ENCODE measurements at places on chromosomes 2 and 18.
A peak's percentile ranks its signal among the peaks of the same experiment; 100 is the strongest.

DNA sequence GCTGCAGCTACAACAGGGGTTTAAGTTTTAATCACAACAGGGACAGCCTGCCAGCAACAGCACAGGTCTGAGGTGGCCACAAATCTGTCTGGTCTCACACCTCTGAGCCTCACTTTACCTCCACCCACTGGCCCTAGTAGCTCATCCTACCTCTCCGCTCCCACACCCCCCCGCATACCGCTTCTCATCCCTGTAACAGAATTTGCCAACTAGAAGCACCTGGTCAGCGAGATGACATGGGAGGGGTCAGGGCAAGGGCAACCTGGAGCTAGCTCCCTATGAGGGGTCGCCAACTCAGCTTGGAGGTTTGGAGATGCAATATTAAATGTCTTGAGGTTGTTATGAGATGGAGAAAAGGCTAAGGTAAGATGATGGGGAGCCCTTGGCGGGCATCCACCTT is 7.5 kb downstream of the CATIP start:
- DNase-seq = no peak

DNA sequence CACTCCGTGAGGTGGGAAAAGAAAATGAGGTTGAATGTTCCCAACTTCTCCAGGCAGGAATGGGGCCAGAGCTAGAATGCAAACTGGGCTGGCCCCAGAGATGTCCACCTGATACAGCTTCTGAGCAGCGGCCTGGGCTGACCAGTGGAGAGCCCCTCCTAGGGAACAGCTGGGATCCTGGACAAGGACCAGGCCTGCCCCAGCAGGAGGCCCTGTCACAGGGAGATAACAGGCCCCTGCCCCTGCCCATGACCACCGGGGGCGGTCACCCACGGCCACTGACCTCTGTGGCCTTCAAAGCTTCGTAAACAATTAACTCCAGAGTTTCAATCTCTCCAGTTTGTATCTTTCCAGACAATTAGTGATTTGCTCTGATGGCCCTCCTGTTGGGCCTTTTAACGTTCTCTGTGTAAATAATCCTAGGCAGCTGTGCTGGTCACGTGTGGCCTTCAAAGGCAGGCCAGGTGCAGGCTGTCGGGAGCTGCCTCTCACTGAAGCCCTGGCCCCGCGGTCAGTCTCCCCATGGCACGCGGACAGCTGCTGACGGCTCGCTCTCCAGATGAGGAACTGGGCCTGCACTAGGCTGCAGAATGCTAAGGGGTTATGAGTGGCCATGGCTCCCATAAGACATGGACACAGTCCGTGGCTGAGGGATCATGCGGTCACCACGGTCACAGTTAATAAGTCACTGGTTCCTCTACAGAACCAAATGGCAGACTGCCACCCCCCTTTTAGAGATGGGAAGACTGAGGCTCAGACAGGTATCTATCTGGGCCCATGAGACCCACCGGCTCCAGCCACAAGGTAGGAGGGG is 9.2 kb downstream of the HS6ST1 start:
- DNase-seq = peak; percentile 10

DNA sequence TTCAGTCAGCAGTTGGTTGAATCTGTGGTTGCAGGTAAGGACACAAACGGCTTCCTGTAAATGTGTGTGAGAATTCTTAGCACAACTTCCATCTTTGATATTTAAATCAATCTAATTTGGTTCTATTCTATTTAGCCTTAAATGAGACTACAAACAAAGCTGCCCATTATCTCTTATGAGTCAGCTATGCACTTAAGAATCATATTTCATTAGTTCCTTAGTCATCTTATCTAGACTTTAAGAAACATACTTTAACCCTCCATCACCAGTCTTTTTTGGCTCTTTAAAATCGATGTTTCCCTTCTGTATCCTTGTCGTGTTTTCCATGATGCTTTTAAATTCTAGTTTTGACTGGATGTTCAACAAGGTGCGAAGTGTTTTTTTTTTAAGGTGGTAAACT is 114.4 kb upstream of the TMEM200C start:
- DNase-seq = no peak

DNA sequence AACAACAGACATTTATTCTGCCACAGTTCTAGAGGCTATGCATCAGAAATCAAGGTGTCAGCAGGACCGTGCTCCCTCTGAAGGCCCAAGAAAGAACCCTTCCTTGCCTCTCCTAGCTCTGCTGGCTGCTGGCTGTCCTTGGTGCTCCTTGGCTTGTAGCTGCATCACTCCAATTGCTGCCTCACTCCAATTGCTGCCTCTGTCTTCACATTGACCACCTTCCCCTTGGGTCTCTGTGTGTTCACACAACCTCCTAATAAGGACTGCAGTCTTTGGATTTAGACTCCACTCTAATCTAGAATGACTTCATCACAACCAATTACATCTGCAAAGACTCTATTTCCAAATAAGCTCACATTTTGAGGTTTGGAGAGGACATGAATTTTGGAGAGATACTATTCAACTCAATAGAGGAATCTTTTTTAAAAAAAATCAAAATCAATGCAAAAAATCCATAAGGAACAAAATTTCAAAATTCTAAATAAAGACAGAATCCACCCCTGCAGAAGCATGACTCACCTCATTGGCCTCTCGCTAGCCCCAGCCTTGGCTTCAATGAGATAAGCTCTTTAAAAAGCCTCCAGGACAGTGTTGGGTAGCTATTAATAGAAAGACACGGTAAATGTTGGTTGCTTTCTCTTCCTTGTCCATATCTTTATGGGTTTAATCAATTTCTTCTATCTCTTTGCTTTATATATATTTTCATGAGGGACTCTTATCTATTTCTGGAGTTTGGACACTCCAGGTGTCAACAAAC is 267.6 kb upstream of the MGAT5 start:
- DNase-seq = no peak

DNA sequence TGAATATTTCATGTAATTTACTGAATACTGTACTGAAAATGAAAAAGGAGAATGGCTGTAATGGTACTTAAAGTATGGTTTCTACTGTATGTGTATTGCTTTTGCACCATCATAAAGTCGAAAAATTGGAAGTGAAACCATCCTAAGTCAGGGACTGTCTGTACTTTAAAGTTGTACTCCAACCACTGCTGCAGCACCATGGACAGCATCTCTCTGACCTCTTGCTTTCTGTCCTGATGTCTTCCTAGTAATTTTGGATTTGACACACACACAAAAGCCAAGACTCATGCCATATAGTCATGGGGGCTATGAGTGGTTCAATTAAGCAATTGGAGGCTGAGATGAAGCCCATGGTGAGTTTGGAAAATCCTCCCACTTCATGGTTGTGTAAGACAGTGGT is 256.3 kb upstream of the PKDCC start:
- DNase-seq = peak; percentile 2

DNA sequence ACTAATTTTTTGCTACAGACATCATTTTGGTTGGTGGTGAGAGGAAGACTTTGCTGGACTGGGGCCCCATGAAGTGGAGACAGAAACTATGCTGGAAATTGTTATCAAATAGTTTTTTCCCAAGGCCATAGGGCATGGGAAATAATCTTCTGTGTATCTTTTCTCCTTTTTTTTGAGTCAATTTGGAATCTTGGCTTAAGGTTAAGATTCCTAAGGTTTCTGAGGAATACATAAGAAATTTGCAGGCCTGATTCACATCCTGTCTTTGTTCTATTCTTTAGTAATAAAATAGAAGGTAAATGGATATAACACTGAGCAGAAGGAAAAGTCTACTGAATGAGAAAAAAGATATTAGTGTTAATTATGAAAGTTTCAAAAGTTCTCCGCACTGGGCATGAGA is 16.6 kb downstream of the SMC6 start:
- no peak for DNase-seq

DNA sequence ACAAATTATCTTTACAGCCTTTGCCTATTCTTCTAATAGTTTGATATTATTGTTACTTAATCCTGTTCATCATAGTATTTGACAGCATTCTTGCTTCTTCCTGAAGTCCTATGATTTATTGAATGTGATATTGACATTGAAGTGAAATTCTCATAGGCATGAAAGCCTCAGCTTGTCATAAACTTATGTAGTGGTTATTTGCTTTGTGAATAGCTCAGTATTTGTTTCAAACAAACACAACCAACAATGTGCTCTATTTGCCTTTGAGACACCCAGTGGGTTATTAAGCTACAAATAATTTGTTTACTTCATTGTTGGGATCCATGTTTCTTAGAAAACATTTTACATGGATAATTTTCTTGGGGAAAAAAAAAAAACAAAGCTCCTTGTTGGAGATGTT is 57.2 kb downstream of the TTC39C start:
- no peak for DNase-seq

DNA sequence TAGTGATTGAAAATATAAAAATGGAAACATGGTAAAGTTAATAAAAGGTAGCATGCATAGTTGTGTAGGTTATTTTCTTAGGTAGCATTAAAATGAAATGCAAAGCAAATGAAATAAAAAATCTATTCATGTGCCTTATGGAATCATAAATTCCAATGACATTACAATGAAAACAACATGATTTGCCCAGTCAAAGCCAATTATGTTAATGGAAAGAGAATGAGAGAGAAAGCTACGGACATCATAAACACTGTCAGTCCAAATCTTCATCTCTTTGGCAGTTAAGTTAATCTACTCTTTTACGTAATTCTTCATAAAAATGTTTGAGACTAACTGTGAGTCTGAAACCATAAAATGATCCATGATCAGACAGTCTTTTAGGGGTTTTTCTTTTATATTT is 636.7 kb upstream of the SYT4 start:
- no peak for DNase-seq

- no peak for DNase-seq
Observed at GRCh38 chr2:53210538-53210937, 557.1 kb upstream of the CHAC2 start.

- no peak for DNase-seq
Observed at GRCh38 chr18:79580498-79581171, 99.0 kb upstream of the CTDP1 start.

DNA sequence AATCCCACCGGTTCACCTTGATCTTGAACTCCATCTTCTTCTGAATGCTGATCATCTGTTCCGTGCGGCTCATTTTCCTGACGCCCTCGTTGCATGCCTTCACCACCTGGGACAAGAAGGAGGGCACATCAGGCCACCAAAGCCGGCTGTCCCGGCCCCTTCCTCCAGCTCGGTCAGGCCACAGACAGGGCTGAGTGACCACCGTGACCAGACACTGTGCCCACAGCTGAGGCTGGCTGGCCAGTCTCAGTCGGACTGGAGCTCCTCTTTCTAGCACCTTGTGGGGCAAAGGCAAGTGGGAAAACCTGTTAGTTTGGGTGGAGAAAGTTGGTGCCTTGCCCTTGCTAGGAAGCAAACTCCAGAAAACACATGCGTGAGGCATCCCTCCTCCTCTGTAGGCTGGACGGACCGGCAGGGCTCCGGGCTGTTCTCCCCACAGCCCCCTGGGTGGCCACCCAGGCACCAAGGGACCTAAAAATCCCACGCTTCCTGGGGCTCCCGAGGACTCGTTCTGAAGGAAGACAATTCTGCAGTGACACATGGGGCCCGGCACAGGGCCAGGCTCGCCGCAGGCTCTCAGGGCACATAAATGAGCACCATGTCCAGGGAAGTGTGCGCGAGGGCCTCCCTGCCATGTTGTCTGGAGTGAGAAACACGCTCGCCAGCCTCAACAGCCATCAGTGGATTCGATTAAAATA is 15.3 kb downstream of the SNORC start:
- no peak for DNase-seq

GRCh38 chr2:17427401-17427800 is 90.8 kb downstream of the RAD51AP2 start:
- DNase-seq = no peak

- DNase-seq = no peak
Observed at GRCh38 chr18:48782381-48782861, 168.3 kb downstream of the SMAD7 start.

DNA sequence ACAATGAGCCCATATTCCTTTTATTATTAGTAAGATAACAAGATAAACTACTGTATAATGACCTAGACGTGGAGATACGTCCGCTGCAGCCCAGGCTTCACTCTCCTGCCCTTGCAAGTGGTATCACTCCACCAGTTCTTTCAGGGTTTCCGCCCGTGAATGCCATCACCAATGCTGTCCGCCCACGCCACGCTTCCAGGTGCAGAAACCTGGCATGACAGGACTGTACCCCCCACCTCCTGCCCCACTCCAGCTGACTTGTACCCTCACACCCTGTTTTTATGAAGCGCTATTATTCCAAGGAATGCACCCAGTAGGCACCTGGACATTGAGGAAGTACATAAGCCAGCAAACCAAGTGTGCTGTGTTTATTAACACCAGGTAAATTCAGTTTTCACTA is 79.8 kb downstream of the MYT1L start:
- no peak for DNase-seq

GRCh38 chr18:55421308-55421614 is 166.7 kb downstream of the TCF4 start:
- no peak for DNase-seq

- no peak for DNase-seq
Observed at GRCh38 chr2:32976409-32977063, 29.8 kb downstream of the LTBP1 start.

- peak; percentile 73 for DNase-seq
Observed at GRCh38 chr2:173027181-173028128, 48.2 kb upstream of the MAP3K20 start.

GRCh38 chr2:198383392-198383791 is 579.0 kb downstream of the PLCL1 start:
- DNase-seq = no peak

GRCh38 chr2:119119076-119119785 is 39.3 kb downstream of the C1QL2 start:
- no peak for DNase-seq

- DNase-seq = no peak
Observed at GRCh38 chr2:70391259-70391658, 89.4 kb upstream of the FAM136A start.

DNA sequence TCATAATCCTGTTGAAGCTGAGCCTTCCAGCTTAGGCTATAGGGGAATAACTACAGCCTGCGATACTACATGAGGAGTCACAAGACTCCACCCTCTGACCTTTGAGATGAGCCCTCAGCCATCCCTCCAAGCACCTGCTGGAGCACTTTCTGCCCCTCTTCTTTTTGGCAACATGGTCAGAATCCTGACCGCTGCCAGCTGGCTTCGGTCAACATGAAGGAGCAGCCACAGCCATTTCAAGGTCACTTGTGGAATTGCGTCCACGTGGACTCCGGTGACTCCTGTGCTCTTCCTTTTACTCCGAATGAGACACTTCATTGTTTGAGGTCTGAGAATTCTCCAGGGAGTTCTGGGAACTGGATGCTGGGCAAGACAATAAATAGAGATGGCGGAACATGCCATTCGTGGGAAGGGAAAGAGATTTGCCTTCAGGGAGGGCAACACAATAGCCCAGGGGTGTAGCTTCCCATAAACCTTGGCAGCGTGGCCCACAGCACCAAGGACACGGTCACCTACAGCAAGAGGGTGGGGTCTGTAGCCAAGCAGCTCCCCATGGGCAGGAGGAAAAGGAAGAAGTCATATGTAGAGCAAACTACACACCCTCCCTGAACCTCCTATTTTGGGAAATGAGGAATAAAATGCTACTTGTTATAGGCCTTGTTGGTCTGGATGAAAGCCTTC is 73.3 kb upstream of the PPP1CB start:
- DNase-seq = no peak

DNA sequence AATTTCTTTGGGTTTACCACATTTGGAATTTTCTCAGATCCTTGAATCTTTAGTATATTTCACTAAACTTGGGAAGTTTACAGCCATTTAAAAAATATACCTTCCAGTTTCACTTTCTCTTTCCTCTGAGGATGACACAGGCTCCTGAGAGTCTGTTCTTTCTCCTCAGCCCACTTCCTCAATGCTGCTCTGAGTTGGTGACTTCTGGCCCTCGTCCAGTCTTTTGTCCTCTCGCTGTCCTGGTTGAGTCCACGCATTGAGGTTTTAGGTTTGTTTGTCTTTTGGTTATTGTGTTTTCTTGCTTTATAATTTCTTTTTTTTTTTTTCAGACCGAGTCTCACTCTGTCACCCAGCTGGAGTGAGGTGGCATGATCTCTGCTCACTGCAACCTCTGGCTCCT is 40.7 kb upstream of the GALR1 start:
- DNase-seq = no peak
